ENCODE measurements at places on chromosomes 7 and 10.

DNA sequence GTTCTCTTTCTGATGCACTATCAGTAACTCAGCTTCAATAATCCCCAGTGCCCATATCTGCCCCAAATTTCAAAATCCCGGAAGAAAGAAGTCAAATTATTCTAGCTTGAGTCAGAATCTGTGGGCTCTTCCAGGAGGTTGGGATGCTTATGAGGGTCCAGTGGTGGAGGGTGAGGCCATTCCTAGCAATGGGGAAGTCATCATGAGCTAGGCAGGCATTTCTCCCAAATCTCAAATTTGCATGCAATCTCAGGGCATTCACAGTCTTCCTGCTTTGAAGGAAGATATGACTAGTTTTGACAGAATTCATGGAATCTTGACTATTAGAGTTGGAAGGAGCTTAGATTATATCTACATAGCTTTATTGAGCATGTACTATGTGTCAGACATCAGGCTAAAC, 164.3 kb upstream of the AGK start:
- DNase-seq = no peak

- DNase-seq = no peak
Observed at GRCh38 chr7:151964951-151965350, 8.7 kb downstream of the GALNTL5 start.

DNA sequence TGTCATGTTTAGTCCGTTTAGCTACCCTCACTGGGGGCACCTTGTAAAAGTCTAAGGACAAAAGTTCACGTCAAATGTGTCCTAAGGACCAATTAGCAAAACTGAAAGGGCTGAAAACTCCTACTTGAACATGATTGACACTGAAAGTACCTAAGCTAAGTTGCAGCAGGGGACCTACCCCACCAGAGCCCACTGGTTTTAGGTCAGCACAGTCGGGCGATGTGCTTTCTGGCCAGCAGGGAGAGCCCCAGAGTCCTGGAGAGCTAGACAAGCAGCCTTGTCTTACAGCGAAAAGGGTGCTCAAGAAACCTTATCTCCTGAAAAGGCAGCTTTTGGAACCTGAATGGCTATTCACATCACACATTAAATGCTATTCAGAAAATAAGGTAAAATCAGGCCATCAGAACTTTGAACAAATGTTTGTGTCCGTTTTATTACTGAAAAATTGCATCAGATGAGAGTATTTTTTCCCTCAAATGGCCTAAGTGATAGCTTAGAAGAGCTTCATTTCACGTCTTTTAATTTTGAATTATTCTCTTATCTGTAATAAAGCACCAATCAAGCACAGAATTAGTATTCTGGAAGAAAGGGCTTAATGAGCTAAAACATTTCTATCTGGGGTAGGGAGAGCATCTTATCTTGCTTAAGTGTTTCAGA, 52.2 kb upstream of the MKI67 start:
- peak; percentile 41 for DNase-seq

DNA sequence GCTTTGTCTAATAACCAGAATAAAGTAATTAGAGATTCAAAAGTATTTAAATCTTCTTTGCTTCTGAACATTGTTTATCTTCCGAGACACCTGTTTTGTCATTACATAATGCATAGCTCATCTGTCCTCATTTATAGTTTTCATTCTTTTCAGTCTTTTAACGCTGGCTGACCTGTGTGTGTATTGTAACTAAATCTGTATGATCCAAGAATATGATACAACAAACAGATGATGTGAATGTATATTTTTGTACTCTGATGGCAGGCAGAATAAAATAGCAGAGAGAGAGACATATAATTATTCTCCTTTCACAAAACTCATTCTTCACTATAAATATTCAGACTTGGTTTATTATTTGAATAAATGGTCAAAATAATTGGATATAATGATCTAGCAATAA, 80.6 kb downstream of the ORC5 start:
- no peak for DNase-seq

- DNase-seq = no peak
Observed at GRCh38 chr10:47173929-47174442, 126.0 kb upstream of the GDF10 start.

- DNase-seq = no peak
Observed at GRCh38 chr10:122665946-122666345, 33.7 kb downstream of the C10orf120 start.

All from CD4-positive, alpha-beta T cell treated with Interferon gamma for 1 hour (primary cell).